ENCODE measurements at places on chromosomes 11 and 22.
A peak's percentile ranks its signal among the peaks of the same experiment; 100 is the strongest.

GRCh38 chr11:86800076-86800959 lies at the start of gene PRSS23:
Gene PRSS23 (plus strand): TSS chr11:86800542. CDS start chr11:86807644, 7,102 bp downstream.
- DNase-seq: no peak

DNA sequence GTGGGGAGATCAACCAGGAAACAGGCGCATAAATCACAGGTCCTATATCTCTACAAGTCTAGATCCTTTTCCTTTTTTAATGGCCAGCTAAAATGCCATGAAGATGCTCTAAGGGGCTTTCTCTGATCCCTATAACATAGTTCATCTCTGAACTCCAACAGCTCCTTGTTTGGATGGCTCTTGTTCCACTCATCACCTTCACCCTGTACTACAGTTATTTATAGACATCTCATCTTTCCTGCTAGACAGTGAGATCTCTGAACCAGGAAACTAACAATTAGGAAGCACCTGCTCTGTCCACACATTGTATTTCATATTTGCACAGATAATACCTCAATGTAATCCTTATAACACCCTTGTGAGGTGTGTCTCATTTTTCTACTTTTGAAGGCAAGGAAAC lies 31.6 kb downstream of the KCNA4 start:
- no peak for DNase-seq

DNA sequence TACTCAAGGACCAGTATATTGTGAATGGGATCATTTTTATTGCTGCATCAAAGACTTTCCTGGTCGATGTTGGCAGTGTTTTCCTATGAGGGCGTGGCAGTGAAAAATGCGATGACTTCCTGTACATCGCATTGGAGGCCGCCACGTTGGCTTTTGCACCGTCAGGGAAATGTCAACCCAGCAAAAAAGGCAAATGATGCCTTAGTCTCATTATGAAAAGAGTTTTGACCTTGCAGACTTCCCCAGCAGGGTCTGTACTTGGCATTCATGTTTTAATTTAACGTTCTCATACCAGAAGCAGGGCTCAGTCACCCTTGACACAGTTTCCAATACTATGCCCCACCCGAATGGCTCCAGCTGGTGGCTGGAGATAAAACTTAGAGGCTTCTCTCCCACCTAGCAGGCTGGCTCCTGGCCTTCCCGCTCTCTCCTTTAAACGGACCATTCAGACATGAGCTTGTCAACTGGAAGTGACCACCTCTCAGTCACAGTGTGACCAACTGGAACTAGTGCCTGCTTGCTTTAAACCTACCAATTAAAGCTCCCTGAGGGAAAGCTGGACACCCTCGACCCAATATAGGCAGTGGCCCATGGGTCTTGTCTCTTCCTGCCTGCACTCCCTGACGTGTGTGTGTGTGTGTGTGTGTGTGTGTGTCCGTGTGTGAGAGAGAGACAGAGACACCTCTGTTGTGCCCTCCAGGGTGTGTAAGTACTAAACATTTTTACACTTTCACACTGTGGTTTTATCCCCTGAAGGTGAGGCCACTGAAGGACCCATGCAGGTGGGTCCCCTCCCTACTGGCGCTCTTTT lies 8.7 kb upstream of the GDPD5 start:
- no peak for DNase-seq

DNA sequence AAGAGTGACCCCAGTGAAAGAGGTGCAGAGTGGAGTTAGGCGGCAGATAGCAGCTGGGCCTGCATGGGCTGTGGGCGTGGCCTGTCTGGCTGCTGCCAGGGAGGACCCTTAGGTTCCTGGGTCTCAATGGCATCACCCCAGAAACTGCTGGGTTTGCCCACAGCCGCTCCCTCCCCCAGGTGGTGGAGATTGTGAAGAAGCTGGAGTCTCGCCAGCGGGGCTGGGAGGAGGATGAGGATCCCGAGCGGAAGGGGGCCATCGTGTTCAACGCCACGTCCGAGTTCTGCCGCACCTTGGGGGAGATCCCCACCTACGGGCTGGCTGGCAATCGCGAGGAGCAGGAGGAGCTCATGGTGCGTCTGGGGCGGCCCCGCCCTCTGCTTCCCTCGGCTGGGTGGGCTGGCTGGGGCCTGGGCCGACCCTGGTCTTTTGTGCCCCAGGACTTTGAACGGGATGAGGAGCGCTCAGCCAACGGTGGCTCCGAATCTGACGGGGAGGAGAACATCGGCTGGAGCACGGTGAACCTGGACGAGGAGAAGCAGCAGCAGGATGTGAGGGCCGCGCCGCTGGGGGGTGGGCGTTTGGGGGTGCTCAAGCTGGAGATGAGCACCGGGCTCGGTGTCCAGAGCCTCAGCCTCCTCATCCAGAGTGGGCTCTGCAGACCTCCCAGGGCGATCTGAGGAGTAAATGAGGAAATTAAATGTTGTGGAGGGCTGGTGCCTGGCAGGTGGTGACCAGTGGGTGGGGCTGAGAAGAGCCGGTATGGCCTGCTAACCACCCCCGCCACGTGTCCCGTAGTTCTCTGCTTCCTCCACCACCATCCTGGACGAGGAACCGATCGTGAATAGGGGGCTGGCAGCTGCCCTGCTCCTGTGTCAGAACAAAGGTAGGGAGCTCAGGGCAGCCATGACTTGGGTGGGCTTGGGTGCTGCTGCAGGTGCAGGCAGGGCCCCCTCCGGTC lies 15.0 kb downstream of the SART1 start:
- no peak for DNase-seq

GRCh38 chr22:20963201-20964052 lies 3.6 kb upstream of the AIFM3 start:
- DNase-seq: no peak

DNA sequence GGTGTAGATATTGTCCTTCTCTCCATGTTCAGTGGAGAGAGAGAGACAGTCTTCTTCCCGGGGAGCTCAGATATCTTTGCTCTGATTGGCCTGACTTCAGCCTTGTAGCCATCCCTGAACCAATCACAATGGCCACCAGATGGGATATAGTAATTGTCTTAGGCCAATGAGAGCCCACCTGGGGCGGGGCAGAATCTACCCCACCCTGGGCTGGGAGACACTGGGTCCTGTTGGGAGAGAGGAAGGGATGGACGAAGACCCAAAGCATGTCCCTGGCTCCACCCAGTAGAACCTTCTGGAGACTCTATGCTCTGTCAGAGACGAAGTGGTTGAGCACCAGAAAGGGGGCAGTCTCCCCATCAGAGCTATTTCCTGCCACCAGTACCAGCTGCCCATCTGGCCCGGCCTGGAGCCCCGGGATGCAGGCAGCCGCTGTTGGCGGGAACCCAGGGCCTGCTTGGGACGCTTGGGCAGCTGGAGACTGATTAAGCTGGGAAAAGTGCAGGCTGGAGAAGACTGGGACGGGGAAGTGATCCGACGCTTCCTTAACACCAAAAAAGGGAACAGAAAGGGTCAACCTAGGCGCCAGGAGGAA lies 31.6 kb upstream of the CBX7 start:
- DNase-seq: no peak

GRCh38 chr11:15699978-15700377 lies 585.3 kb downstream of the INSC start:
- no peak for DNase-seq

- DNase-seq: no peak
These were observed 789 bp upstream of the KDM2A start for GRCh38 chr11:67118181-67118766.

DNA sequence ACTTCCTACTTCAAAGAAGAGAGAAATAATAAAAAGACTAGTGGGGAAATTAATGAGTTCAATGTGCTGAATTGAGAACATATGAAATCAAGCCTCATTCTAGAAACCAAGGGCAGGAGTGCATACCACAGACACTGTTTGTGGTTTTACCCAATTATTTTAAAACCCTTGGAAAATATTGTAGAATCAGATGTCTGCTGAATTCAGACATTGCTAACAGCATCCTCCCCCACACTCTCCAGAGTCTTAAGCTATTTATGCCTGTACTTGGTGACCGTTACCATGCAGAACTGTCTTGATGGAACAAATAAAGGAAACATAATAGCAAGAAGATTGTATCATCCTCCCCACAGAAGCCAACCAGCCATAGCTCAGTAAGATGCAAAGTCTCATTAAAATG lies 850.1 kb downstream of the NTM start:
- no peak for DNase-seq

- DNase-seq: peak; percentile 77
These were observed 62.1 kb downstream of the THAP12 start for GRCh38 chr11:76318744-76319384.

DNA sequence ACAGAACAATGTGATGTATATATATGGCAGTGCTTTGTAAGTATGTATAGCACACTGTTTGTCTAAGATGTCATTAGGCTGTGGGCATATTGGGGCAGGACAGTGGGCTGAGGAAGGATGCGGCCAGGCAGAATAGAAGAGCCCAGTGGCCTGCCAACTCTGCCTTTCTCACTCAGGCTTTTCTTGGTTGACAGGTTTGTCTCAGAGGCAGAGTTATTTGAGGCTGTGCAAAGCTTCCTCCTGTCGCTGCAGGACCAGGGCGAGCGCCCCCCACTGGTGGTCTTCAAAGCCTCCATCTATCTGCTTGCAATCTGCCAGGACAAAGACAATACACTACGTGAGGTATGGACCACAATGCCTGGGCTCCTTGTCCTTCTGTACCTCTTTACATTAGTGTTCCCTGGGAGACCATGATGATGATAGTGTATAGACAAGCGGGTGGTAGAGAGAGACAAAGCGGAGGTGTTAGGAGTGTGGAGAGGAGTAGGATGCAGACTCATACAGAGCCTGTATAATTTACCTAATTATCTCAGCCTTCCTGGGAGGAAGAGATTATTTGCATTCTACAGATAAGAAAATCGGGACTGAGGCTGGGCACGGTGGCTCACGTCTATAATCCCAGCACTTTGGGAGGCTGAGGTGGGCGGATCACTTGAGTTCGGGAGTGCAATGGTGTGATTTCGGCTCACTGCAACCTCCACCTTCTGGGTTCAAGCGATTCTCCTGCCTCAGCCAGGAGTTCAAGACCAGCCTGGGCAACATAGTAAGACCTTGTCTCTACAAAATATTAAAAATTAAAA lies 37.3 kb upstream of the CCDC134 start:
- DNase-seq: no peak

GRCh38 chr11:48005136-48005535 lies 24.8 kb downstream of the PTPRJ start:
- DNase-seq: no peak

DNA sequence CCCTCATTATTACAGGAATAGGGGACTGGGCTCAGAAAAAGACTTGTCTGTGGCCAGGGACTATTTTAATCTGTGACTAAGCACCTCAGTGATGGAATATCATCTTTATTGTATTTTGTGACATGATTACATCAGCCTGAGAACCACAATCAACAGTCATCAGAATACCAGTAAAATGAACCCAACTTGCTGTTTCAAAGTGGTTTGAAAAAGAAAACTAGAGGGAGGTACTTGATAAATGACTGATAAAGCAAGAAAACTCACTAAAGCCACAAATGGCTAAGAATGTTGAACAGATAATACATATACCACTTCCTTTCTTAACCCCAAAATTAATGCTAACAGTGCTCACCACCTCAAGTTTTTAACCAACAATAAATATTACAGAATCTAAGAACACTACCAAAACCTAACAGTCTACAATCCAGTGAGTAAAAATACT lies 155.7 kb downstream of the ATG16L2 start:
- DNase-seq: no peak

- no peak for DNase-seq
These were observed 58.4 kb upstream of the RCN1 start for GRCh38 chr11:32032478-32032877.

GRCh38 chr11:74322667-74323066 lies 11.2 kb upstream of the P4HA3 start:
- DNase-seq: no peak

DNA sequence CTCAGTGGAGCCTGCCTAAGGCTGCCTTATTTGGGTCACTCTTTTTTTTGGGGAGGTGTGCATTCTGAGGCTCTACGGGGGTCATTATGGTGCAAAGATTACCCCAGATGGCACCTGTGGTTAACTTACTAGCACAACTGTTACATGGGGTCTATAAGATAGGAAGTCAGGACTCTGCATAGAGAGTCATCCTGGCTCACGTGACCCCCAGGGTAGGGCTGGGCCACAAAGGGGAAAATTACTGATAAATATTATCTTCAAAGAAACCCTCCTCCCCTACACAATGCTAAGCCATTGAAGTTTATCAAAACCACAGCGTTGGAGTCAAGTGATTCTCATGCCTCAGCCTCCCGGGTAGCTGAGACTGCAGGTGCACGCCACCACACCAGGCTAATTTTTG lies 397.1 kb downstream of the MN1 start:
- no peak for DNase-seq

GRCh38 chr11:130737866-130738431 lies 178.3 kb downstream of the SNX19 start:
- DNase-seq: no peak

GRCh38 chr11:125275905-125276618 lies 111.5 kb downstream of the PKNOX2 start:
- no peak for DNase-seq

DNA sequence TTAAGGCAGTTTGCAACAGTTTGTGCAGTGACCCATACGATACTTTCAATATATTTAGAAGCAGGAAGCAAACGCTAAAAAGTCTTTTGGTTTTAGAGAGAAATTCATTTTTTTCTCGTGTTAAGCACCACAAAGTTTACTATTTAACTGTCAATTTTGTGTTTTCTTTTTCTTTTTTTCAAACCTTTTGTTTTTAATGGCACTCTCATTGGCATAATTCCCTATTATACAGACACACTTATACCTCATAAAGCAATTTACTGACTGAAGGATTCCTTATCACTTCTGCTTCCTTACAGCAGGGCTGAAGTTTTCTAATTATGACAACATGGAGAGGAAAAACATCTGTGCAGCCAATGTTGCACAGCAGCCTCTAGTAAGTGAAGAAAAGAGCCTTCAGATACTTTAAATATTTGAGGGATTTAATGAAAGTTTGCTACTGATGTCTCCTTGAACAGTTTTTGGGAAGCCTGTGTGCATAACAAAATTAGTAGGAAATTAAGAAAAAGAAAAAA lies 2191.2 kb downstream of the LRRC4C start:
- no peak for DNase-seq

DNA sequence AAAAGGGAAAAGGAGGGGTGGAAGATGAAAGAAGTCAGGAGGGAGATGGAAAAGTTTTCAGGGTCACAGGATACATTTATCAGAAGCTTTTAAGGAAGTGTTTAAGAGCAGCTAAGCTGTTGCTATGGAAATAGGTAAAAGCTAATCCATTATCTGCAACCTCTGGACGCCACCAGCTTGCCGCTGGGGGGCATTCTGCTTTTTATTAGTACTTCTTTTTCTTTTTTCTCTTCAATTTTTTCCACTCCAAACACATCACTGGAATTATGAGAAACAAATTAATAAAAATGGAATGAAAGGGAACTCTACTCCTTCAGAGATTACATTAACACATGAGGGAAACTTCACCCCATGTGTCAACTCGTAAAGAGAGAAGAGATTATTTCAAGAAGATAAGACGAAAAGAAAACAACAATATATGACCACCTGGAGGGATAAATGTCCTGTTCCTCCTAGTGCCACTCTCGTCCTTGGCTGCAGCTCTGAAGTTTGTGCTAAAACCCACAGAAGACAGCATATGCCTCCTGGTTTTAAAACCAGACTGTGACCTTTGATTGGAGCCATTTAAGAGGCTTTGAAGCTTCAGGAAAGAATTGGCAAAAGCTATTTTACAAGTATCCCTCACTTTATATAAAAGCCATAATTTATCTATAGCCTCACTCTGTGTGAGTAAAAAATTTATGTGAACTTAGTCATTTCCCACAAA lies 972.8 kb downstream of the OPCML start:
- no peak for DNase-seq
